ENCODE measurements at places on chromosomes 4 and X.

- DNase-seq = peak; percentile 4
Measured at GRCh38 chrX:96906741-96907140, 23.0 kb downstream of the RPA4 start.

DNA sequence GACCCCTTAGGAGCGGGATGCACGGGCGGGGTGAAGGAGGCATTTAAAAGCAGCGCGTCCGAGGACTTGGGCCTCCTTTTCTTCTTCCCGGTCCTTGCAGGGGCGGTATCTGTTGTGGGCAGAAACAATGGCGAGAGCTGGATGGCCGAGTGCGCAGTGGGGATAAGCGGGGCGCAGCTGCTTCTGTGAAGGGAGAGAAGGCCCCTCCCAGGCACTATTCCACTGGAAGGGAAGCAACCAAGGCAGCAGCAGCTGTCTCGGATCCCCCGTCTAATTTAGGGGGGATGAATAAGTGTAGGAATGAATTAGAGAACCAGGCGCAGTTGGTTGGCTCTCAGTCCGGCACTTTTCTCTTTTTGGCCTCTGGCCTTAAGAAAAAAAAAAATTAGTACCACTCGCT, 995 bp downstream of the SMARCA5 start:
- peak; percentile 48 for DNase-seq

DNA sequence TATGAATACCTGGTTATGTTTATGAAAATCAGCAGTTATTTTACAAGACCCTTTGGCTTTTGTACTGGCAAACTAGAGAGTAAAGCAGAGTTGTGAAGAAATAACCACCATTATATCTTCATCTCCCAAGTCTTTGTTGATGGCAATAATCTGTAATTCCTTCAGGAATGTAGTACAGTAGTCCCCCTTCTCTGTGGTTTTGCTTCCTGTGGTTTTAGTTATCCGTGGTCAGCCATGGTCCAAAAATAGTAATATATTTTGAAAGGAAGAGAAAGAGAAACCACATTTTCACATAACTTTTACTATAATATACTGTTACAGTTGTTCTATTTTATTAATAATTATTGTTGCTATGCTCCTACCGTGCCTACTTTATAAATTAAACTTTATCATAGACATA, 27.8 kb downstream of the BANK1 start:
- peak; percentile 51 for DNase-seq

- DNase-seq = peak; percentile 83
Measured at GRCh38 chrX:22520128-22520828, 247.6 kb downstream of the CBLL2 start.
